Dermis lymphatic vessel endothelial cell (primary cell): ENCODE measurements at places on chromosomes 7 and 10. TPM values are rescaled to one million over a fixed set of nuclear protein-coding genes. Genes with fewer than 3 reads are reported as not detected.

RGS10 gene
- total RNA-seq: 0.54 and 2.1 TPM in 2 replicates

MINDY4 gene
- 0.76 and 1.6 TPM in 2 replicates for total RNA-seq

GSAP gene
- 5.8 and 8.6 TPM in 2 replicates for total RNA-seq

CDK14 gene
- 0.33 and 1.0 TPM in 2 replicates for total RNA-seq

ASZ1 gene
- not detected in 2 replicates for total RNA-seq

PDE1C gene
- total RNA-seq: 0.17 and 0.65 TPM in 2 replicates

ASB13 gene
- total RNA-seq: 22.2 and 33.0 TPM in 2 replicates

SMIM30 gene
- 59.3 and 60.1 TPM in 2 replicates for total RNA-seq

HOXA1 gene
- total RNA-seq: 0.43 and 0.65 TPM in 2 replicates

ZNF783 gene
- total RNA-seq: 4.8 and 5.6 TPM in 2 replicates

GNAT3 gene
- not detected in 2 replicates for total RNA-seq

EIF5AL1 gene
- total RNA-seq: 0.17 and 0.33 TPM in 2 replicates

SAMD9L gene
- total RNA-seq: 5.2 and 8.2 TPM in 2 replicates

RBAK gene
- 6.2 and 9.6 TPM in 2 replicates for total RNA-seq

CDHR3 gene
- total RNA-seq: 0.98 and 1.5 TPM in 2 replicates

CALML3 gene
- total RNA-seq: not detected in 2 replicates

BAG3 gene
- total RNA-seq: 3.9 and 5.2 TPM in 2 replicates

TMEM139 gene
- not detected in 2 replicates for total RNA-seq

HHEX gene
- 50.5 and 54.9 TPM in 2 replicates for total RNA-seq

TLX1 gene
- not detected in 2 replicates for total RNA-seq

SPAM1 gene
- not detected in 2 replicates for total RNA-seq

DGKB gene
- total RNA-seq: not detected in 2 replicates

LOXL4 gene
- 0.17 and 0.33 TPM in 2 replicates for total RNA-seq

GPR15LG gene
- not detected in 2 replicates for total RNA-seq

TRIM74 gene
- 0.09 and 0.22 TPM in 2 replicates for total RNA-seq

EVX1 gene
- not detected in 2 replicates for total RNA-seq

DENND11 gene
- 81.2 and 129 TPM in 2 replicates for total RNA-seq

TWIST1 gene
- 0.17 and 0.87 TPM in 2 replicates for total RNA-seq

TMEM209 gene
- total RNA-seq: 6.5 and 7.2 TPM in 2 replicates

FAM131B gene
- 0.09 and 0.11 TPM in 2 replicates for total RNA-seq

GPR26 gene
- not detected in 2 replicates for total RNA-seq
